ENCODE measurements at places on chromosomes 5 and 9. TPM values are rescaled to one million over a fixed set of nuclear protein-coding genes. Genes with fewer than 3 reads are reported as not detected.

NXNL2 gene
- not detected for total RNA-seq

DNA sequence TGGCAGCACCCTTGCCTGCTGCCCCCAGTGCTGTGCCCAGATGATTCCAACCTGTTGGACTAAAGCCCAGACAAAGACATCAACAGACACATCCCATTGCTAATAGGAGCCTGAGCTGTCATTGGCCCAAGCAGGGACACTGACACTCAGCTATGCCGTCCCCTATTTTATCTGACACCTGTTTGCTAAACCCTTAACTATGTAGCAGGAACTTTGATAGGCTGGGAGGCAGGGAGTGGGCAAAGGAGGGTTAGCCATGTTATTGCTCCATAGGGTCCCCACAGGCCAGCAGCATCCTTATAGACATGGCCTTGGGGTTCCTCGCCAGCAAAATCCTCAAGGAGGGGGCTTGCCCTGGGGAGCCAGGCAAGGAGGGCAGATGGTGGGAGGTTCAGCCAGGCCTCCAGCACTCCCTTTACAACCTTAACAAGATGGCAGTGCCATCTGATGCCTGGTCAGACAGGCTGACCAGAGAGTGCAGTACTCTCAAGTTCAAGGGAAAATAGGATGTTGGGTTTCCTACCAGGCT lies 50.4 kb upstream of the CDKN2AIPNL start:
- H3K4me3 ChIP-seq: no peak overlapping the region
- H3K27me3 ChIP-seq: no peaks in the 10 kb centered on the region
- peaks cover 10% of the 10 kb centered on the region for H3K4me1 ChIP-seq
- H3K27ac ChIP-seq: no peak overlapping the region
- no peak for DNase-seq

DNA sequence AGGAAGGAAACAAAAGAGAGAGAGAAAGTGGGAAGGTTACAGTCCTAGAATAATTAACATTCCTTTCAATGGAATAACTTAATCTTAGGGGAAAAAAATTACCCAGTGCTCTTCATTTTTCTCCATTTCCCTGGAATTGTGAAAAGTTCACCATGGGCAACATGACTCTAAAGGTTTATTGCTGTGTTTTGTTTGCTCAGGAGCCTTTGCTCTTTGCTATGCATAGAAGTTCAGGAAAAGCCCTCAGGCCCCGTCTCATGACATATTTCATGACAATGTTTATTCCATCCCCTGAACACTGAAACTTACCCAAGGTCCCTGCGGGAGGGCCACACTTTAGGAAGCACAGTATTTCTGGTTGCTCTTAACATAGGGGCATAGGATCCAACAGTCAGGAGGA lies 9.8 kb upstream of the CTSL start:
- peaks cover 4% of the 10 kb centered on the region for H3K27me3 ChIP-seq
- peaks cover 5% of the 10 kb centered on the region for H3K4me1 ChIP-seq
- H3K36me3 ChIP-seq: no peaks in the 10 kb centered on the region
- no peak for DNase-seq
- H3K4me3 ChIP-seq: no peak overlapping the region
- H3K27ac ChIP-seq: no peak overlapping the region

DNA sequence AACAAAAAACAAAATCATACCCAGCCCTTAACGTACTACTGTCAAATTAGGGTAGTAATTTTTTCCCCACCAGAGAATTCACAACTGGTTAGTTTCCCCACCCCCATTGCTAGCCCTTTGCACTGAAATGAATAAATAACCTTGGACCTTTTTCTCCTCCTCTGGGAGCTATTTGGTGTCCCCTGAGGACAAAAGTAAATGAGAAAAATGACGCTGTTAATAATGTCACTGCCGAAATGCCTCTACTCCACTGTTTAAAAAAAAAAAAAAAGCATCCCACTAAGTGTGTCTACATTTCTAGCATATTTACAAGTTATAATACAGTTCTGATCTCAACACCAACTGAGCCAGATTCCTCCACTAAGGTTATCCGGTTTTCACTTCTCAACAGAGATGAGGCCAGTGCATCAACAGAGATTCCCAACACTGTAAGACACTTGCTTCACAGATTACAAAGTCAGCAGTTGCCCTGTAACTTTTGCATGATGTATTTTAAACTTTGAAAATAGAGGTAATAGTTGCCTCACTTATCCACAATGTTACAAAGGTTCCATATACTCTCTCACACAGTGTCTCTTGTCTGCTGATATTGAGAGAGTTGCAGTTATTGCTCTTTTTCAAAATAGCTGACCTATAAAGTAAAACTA lies 5.1 kb upstream of the NFIB start:
- no peak overlapping the region for H3K27ac ChIP-seq
- no peak for DNase-seq
- no peak overlapping the region for H3K4me3 ChIP-seq

DNA sequence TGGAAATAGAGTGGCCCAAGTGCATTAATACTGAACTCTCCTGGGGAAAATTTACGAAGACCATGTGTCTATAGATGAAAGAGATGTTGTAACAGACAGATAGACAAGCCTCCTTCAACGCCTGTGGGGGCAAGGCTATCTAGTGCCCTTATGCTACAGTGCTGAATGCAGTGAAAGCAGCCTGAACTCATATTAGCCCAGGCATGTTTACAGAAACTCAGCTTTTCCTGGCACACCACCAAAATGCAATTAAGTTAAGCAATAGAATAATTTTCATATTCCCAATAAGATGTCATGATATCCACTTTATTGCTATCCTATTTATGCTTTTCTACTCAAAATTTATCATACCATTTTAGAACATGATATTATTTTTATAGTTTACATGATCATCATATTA lies 277.0 kb downstream of the DIRAS2 start:
- no peaks in the 10 kb centered on the region for H3K4me1 ChIP-seq
- no peak for DNase-seq
- no peak overlapping the region for H3K4me3 ChIP-seq
- H3K27me3 ChIP-seq: peaks cover 17% of the 10 kb centered on the region
- H3K27ac ChIP-seq: no peak overlapping the region

- H3K4me3 ChIP-seq: no peak overlapping the region
- H3K4me1 ChIP-seq: peaks cover 36% of the 10 kb centered on the region
- peak overlapping the region; percentile 86 for H3K27ac ChIP-seq
- no peaks in the 10 kb centered on the region for H3K27me3 ChIP-seq
These were observed 7.9 kb upstream of the ENG start for GRCh38 chr9:127862075-127863011.

- peaks cover 26% of the 10 kb centered on the region for H3K4me1 ChIP-seq
- H3K4me3 ChIP-seq: peak overlapping the region; percentile 15
- no peaks in the 10 kb centered on the region for H3K27me3 ChIP-seq
- H3K27ac ChIP-seq: peak overlapping the region; percentile 78
- DNase-seq: no peak
These were observed 382.6 kb downstream of the ADGRV1 start for GRCh38 chr5:90941002-90941720.

DNA sequence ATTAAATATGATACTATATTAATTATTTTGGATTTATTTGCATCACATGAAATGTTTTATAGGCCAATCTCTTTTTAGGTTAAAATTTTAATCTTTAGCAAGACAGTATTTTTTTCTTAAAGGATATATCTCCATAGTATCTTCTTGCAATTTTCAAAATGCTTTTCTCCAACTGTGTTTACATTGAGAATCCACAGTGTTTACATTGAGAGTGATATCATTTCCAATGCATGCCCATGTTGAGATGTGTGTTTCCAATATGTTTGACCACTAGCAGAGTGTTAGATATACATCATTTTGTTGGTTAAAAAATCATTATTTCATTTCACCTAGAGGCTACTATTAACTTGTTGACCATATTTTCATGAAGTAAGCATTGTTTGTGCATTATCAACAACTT lies 17.3 kb downstream of the VCAN start:
- no peaks in the 10 kb centered on the region for H3K36me3 ChIP-seq
- H3K4me1 ChIP-seq: no peaks in the 10 kb centered on the region
- no peak overlapping the region for H3K27ac ChIP-seq
- no peak for DNase-seq
- H3K27me3 ChIP-seq: peaks cover 6% of the 10 kb centered on the region

DNA sequence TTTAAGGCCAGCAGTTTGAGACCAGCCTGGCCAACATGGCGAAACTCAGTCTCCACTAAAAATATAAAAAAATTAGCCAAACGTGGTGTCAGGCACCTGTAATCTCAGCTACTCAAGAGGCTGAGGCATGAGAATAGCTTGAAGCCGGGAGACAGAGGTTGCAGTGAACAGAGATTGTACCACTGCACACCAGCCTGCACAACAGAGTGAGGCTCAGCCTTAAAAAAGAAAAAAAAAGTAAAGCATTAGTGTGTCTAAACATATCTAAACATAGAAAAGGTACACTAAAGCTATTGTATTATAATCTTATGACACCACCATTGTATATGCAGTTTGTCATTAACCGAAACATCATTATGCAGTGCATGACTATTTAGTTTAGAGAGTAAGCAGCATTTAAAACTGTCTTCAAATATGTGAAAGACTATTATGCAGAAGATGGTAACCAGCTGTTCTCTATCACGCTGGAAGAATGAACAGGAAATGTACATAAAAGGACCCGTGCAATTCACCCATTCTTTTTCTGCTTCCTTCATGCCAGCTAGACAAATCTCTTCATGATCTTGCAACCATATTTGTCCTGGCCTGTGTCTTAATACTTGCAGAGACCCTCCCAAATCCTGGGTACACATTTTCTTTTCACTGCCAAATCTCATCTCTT lies 58.6 kb downstream of the ITGA1 start:
- DNase-seq: no peak
- H3K4me1 ChIP-seq: peaks cover 17% of the 10 kb centered on the region
- H3K27me3 ChIP-seq: no peaks in the 10 kb centered on the region
- no peak overlapping the region for H3K4me3 ChIP-seq
- H3K36me3 ChIP-seq: peaks cover 3% of the 10 kb centered on the region
- no peak overlapping the region for H3K27ac ChIP-seq

All from activated CD8-positive, alpha-beta T cell treated with anti-CD3 and anti-CD28 coated beads for 36 hours (primary cell).